Stimulated activated CD4-positive, alpha-beta T cell treated with anti-CD3 and anti-CD28 coated beads, Interleukin-2, amount 100 ng/mL, for 48 hours (primary cell): ENCODE measurements at places on chromosomes 13 and 19.

DNA sequence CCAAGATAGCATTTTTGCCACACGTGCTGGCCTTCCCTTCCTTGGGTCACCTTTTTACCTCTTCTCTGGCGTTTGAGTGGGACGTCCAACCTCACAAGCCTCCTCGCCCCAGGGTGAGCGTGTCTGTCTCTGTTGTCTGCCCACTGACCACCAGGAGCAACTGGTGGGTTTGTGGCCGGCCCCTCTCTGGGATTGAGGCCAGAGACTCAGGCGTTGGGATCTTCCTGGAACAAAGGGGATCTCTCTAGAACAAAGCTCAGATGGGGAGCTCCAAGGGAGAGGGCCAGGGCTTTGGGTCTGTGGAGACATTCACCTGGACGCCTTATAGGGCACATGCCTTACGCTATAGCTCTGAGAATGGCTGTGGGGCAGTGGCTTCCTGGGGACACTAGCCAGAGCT, 17.4 kb downstream of the COMP start:
- DNase-seq: no peak

- no peak for DNase-seq
Measured at GRCh38 chr13:75897386-75897785, 261.3 kb downstream of the LMO7 start.

DNA sequence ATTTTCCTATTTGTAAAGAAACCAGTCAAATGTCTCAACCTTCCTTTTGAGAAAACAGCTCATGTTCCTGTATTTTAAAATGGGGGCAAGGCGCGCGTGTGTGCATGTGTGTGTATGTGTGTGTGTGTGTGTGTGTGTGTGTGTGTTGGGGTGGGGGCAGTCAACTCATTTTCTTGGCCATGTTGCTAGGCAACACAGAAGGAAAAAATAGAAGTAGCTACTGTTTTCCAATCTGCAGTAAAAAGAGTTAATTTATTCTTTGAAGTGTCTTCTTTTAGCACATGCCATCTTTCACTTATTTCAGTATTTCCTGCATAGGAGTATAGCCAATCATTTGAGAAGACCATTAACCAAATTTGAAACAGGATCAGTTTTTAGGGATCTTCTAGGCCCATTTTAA, 279.3 kb downstream of the DCLK1 start:
- DNase-seq: no peak

DNA sequence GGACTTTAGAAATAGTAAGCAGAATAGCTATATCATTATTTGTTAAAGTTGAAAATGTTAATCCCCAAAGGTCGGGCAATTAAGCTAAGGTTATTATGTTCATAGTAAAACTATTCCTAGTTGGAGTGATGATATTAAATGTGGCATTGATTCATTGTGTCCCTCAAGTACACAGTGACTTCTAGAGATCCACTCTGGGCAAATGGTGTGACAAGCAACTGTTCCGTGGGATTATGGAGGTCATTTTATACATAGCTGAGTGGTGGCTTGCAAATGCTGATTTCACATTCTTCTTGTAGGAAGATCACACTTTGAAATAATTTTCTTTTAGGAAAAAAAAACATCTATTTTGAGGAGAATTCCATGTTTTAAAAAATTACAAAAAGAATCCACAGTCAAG, 317.8 kb downstream of the ATP8A2 start:
- no peak for DNase-seq

DNA sequence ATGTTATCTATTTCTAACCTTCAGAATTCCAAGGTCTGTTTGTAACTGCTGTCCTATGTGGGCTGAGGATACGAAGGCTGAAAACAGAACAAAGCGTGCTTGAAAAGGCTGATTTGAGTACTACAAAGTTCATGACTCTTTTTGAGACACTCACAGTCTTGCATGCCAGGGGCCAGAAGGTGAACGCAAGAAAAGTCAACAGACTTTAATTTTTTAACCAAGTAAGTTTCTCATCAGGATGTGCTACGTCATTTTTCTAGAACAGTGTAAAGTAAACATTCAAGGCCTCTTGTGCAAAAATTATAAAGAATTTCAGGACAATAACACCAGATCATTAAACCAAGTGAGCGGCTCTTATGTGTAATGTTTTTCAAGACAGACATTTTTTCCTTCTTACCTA, 163.5 kb downstream of the COG6 start:
- DNase-seq: no peak

- no peak for DNase-seq
Measured at GRCh38 chr19:14437578-14438140, 4.6 kb downstream of the PKN1 start.

GRCh38 chr19:5317321-5317720, 23.3 kb downstream of the PTPRS start:
- DNase-seq: no peak

- DNase-seq: no peak
Measured at GRCh38 chr13:113001241-113002140, 32.5 kb downstream of the MCF2L start.

GRCh38 chr13:105037110-105037509, 1498.4 kb downstream of the EFNB2 start:
- DNase-seq: no peak

DNA sequence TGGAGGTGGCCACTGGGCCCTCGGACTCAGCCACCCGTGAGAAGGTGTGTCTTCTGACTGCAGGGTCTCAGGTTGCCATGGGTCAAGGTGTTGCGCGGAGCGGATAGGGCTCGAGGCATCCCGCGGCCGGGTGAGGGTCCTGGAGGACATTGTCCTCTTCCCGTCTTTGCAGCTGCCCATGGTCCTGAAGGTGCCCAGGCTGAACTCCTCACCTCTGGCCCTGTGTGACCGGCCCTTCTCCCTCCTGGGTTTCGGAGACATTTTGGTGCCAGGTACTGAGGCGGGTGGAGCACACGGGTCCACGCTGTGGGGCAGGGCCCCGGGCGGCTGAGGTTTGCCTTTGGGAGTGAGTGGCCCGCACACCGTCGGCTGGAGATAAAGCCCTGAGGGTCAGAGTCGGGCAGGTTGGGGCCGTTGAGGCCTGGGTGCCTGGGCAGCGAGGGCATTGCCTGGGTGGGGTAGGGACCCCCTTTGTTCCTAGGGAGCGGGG, 15.6 kb upstream of the TMPRSS9 start:
- DNase-seq: no peak

GRCh38 chr13:22014469-22014868, 343.6 kb downstream of the FGF9 start:
- DNase-seq: no peak

DNA sequence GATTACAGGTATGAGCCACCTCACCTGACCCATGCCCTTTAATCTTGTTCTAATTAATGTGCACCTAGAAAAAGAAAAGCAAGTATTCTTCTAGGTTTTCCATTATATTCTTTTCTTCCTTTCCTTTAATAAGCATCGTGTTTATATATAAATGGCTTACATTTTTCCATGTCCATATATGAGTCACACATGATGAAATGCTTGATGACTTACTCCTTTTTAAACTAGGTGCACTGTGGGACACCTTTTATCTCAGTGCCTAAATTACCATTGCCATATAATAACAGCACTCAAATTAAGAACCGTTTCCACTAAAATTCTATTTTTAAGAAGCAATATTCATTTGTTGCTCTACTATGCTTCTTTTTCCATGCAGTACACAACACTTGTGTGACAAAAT, 363.3 kb downstream of the LIG4 start:
- DNase-seq: no peak

GRCh38 chr19:40623403-40624251, 22.5 kb downstream of the LTBP4 start:
- DNase-seq: no peak

GRCh38 chr19:41619018-41619556, 7.8 kb downstream of the CEACAM4 start:
- no peak for DNase-seq

DNA sequence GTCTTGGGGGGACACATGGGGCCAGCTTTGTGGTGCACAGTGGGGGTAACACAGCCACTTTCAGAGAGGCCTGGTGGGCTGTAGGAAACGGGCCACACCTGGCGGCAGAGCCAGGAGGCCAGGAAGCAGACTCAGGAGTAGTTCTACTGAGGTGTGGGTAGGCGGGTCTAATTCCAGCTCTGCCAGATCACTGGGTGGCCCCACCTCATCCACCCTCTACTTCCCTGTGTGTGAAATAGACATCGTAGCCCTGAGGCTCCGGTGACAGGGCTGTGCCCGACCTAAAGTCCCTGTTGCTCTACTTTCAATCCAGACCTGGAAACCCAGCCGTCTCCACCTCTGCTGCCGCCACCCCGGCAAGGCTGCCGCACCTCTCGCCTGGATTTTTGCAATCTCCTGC, 4.0 kb downstream of the NKPD1 start:
- DNase-seq: no peak

- DNase-seq: no peak
Measured at GRCh38 chr13:94712287-94712811, at the start of gene SOX21. TSS of gene SOX21 (minus strand) at chr13:94712545. CDS start at chr13:94712049, 496 bp downstream.

GRCh38 chr13:31073859-31074718, 87.6 kb downstream of the HSPH1 start:
- peak; percentile 32 for DNase-seq

GRCh38 chr13:110866491-110867170, 48.2 kb downstream of the ANKRD10 start:
- DNase-seq: no peak

- DNase-seq: no peak
Measured at GRCh38 chr19:51318687-51319648, 7.5 kb downstream of the IGLON5 start.

DNA sequence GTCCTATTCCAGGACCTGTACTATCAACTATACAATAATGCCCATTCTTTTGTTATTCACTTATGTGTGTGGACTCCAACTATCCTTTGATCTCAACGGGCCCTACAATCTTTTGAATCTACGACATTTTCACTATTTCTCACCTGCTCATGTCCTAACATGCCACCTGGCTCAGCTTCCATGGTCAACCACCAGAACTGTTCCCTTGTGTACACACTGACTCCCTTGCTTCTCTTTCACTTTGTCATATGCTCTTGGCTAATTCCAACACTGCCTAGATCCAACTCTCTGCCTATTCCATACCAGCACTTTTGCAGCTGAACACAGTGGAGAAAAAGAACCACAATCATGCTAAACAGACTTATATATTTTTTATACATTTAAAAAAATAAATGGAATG, 53.1 kb downstream of the MICU2 start:
- DNase-seq: no peak

DNA sequence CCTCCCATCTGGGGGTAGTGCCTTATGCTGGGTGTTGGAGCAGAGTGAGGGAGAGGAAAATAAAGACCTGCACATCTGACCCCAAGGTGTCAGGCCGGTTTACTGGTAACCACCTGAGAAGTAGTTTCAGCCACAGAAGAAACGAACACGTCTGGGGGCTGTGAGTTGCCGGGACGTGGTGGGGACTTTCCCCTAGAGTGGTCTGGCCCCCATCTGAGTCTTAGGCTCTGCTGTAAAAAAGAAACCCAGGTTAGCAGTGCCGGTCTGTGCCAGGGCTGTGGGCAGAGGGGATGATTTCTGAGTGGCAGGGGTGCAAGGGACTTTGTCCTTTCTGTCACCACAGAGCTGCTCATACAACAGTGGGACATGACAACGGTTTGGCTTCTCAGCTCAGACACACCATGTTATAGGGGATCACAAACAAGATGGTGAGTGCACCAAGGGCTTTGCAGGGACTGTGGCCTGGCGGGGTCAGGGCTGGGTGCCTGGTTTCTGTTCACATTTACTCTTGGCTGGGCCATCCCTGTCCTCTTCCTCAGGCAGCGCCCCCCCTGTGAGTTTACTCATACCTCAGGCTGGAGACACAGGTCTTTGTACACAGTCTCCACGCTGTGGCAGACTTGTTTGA, 9.0 kb downstream of the GCDH start:
- no peak for DNase-seq

GRCh38 chr19:33285441-33285927, 16.9 kb downstream of the CEBPA start:
- no peak for DNase-seq

- DNase-seq: no peak
Measured at GRCh38 chr13:112184851-112185371, 118.0 kb downstream of the SOX1 start.

- DNase-seq: no peak
Measured at GRCh38 chr19:1911995-1912394, 6.8 kb downstream of the ADAT3 start.

- DNase-seq: no peak
Measured at GRCh38 chr19:41702171-41702651, 6.2 kb upstream of the CEACAM5 start.

DNA sequence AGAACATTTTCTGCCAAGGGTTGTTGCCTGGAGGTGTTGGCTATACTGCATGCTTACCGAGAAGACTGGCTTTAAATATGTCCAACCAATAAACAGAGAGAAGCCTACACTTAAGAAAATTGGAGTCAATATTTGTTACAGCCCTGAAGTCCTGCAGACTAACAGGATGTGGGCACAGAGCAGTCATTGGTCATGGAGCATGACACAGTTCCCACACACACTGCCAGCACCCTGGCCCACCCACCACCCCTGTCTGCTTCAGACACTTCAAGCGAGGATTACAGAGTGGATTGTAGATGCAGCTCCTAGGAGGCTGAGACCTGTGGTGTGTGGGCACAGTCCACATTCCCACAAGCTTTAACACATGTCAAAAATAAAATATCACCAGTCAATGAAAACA, 21.0 kb upstream of the SERP2 start:
- no peak for DNase-seq

GRCh38 chr13:28012383-28012782, 23.9 kb upstream of the URAD start:
- DNase-seq: no peak

DNA sequence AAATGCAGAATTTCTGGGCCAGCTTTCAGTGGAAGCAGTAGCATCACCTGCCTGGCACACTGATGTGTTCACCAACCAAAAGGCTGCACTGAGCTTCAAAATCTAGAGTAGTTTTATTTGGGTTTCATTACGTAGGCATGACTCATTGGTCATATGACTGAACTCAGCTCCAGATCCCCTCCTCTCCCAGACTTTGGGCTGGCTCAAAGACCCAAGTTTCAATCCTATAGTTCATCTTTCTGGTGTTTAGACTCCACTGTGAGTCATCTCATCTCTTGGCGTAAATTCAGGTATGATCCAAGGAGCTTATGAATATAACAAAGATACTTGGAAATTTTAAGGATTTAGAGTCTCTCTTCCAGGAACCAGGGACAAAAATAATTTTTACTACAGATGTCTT, 17.7 kb downstream of the ZMYM5 start:
- no peak for DNase-seq

DNA sequence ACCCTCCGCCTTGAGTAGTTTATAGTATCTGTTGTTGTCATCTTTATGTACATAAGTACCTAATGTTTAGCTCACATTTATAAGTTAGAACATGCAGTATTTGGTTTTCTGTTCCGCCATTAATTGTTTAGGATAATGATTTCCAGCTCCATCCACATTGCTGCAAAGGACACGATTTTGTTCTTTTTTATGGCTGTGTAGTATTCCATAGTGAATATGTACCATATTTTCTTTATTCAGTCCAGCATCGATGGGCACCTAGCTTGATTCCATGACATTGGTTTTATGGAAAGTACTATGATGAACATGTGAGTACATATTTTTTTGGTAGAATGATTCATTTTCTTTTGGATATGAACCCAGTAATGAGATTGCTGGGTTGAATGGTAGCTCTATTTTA, 174.4 kb upstream of the SPRY2 start:
- no peak for DNase-seq
